ENCODE measurements at places on chromosomes 4 and X.
A peak's percentile ranks its signal among the peaks of the same experiment; 100 is the strongest.

DNA sequence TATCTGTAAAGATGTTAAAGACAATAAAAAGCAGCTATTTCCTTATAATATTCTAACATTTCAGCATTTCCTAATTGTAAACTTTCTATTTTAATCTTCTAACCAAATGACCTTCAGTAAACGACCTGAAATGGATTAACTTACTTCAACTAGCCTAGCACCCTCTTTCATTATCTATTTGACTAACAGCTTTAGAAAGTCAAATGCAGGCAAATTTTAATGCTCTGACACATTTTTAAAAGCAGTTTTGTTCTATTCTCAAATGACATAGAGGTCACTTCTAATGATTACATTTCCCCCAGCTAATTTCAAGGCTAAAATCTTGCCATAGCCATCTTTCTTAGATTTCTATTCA lies 41.9 kb downstream of the SLC7A11 start:
- no peak for DNase-seq

- DNase-seq, result no peak
Observed at GRCh38 chrX:14529290-14529989, at the start of gene GLRA2. TSS of gene GLRA2 (plus strand) at chrX:14529536. CDS start at chrX:14530058, 522 bp downstream.

GRCh38 chrX:18149454-18149853 lies 71.2 kb downstream of the BEND2 start:
- no peak for DNase-seq

DNA sequence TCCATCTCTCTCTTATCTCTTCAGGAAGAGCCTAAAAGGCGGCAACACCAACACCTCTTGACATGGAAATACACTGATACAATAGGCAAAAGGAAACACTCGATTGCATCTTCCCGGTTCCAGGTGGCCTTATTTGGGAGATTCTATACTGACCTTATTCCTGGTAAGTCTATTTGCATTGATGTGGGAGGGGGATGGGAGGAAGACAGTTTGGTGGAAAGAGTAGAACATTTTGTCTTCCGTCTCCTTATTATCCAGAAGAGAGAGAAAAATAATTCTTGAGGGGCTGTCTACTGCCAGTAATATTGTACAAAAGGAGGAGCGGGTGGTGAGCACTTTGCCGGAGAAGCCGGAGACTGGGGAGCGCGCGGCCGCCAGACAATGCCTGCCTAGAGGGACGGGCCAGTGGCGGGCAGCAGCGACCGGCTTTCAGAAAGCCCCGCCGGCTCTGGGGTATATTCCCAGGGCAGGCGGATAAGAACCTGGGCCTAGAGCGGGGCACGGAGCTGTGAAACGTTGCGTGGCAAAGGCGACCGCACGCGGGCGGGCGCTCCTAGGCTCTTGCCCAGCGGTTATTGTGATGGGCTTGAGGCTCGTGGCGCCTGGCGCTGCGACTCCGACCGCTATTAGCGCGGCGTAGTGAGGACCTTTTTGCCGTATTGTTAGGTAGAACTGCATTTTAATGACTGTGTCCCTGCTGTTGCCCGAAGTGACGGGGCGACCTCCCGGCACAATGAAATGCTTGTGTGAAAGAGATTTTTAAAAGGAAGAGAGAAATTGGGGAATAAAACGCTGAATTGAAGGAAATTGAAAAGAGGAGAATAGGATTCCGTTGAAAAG lies 518 bp downstream of the PRDM8 start:
- DNase-seq, result no peak

DNA sequence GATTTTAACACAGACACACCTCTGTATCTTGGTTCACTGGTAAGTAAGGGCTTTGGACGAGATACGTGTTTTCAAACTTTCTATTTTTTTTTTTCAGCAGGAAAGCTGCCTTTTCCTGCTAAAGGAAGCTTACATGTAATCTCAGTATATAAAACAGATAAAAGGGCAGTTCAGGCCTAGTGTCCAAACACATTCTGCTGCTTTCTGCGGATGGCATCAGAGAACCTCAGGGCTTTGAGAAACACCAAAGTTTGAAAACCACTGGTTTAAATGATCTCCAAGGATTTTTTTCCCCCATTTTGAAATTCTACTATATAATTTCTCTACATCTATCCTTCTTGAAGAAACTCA lies 76.0 kb downstream of the ZAR1 start:
- DNase-seq, result no peak

DNA sequence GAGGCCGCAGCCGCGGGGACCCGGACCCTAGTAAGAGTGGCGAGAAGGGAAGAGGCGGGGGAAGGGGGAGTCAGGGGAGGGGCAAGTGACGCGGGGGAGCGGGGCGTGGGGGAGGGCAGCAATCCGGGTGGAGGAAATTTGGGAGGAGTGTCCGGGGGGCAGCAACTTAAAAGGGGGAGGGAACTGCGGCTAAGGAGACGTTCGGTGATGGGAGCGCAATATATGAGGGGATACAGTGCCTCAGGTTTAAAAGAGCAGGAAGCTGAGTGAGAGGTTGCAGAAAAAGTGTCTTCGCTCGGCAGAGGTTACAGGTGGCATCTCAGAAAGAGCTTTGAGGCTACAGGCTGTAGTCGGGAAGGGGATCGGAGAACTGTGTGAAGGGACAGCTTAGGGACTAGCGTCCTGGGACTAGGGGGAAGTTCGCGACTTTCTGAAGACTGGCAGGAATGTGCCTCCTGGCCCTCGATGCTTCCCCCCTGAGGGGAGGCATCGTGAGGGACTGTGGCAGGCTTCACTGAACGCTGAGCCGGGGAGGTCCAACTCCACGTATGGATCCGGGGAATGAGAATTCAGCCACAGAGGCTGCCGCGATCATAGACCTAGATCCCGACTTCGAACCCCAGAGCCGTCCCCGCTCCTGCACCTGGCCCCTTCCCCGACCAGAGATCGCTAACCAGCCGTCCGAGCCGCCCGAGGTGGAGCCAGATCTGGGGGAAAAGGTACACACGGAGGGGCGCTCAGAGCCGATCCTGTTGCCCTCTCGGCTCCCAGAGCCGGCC lies 519 bp downstream of the FOXO4 start:
- DNase-seq, result peak; percentile 2

GRCh38 chrX:153800177-153800722 lies 5.8 kb downstream of the SSR4 start:
- no peak for DNase-seq

DNA sequence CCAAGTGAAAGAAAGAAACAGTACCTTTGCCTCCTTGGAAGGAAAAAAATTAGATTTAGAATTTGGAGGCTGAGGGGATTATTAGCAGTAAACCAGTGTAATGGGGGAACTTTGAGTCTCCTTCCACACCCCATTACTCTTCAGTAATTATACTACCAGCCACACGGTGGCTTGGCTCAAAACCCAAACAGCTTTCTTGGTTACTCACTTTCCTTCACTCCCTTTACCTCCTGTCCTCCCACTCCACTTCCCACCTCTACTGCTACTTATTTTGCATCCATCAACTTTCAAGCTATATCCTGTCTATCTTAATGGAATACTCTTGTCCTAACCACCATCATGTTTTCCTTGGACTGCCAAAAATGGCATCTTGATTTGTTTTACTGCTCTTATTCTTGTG lies 310.6 kb upstream of the AADAT start:
- DNase-seq, result no peak

DNA sequence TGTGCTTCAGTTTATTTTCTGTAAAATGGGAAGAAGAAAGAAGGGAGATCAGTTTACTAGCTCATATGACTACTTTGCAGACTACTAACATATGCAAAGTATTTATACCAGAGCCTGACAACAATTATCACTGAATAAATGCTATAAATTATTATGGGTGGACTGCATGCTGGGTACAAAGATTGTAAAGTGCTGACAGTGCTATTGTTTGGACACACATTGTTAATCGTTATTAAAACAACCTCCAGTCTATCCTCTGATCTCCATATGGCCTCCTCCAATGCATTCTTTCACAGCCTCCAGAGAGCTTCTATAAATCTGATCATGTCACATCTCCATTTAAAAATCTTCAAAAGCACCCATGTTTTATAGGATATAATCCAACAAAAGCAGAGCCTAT lies 90.1 kb upstream of the HS3ST1 start:
- no peak for DNase-seq

GRCh38 chr4:98662626-98663225 lies 4.3 kb upstream of the TSPAN5 start:
- no peak for DNase-seq

DNA sequence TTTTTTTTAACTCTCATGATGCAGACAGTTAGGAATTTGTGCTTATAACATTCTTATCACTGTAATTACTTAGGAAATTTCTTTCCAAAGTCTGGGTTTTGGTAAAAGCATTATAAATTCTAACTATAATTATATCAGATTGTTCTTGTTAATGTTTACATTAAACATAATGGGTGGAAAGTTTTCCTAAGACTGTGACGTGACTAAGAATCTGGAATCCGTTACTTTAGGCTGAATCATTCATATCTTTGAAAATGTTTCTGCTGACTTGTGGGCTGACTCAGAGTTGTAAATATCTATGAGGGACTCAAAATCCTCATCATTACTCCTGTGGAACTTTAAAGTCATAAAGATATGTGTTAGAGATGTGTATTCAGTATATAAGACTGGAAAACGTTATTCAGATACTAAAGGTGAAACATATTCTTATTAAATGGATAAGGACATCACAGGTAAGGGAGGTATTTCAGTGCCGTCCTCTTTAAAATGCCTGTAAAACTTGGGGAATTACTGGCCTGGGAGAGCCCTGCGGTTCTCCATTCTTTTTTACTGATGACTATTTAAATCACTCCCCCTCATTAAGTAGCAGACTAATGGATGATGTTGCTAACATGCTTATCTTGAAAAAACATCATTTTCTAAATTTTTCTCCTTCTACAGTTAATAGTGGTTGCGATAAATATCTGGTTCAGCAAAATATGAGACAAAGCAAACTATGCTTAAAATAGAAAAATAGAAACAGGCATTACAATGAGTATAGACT lies 159.0 kb downstream of the DCLK2 start:
- DNase-seq, result peak; percentile 91

- peak; percentile 38 for DNase-seq
Observed at GRCh38 chr4:177283167-177283566, 26.5 kb upstream of the NEIL3 start.

DNA sequence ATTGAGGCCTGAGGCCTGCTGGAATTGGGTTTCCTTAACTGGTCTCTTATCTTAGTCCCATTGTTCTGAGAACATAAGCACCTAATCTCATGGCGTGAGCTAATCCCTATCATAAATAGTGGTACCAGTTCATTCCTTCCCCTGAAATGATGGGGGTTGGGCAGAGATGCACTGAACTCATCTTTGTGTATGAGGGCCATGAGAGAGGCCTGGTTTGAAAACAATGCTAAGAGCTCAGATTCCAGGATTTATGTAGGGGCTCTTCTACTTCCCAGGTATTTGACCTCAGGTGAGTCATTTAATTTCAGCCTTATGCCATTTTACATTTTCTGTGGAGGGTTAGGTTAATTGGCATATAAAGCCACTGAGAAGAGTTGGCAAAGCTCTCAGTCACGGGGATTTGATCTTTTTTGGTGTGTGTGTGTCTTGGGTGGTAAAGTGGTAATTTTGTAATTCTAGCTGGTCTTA lies 4.4 kb downstream of the RBM3 start:
- no peak for DNase-seq

DNA sequence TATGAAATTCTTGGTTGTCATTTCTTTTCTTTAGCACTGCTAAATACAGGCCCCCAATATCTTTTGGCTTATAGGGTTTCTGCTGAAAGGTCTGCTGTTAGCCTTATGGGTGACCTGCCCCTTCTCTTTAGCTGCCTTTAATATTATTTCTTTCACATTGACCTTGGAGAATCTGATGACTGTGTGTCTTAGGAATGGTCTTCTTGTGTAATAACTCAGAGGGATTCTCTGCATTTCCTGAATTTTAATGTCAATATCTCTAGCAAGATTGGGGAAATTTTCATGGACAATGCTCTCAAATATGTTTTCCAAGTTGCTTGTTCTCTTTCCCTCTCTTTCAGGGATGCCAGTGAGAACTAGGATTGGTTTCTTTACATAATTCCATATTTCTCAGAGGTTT lies 292.4 kb downstream of the SLC7A11 start:
- peak; percentile 13 for DNase-seq

- DNase-seq, result no peak
Observed at GRCh38 chr4:181819946-181820345, 423.3 kb upstream of the TENM3 start.

GRCh38 chr4:87489678-87490077 lies 39.5 kb downstream of the SPARCL1 start:
- no peak for DNase-seq

DNA sequence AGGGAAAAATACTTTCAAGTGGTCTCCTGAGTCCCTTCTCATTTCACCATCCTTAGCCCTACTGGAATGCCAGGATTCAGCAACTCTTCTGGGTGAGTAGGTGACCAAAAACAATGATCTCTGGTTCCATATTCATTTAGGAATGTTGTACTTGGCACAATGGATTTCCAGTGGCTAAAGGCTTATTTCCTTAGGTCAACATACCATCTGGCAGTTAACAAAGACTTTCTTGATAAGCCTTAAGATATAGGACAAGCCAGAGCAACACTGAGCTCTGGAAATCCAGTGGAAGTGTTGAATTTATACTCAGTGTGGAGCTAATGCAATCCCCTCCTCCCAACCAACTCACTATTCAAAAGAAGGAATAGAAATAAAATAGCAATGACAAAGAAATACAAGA lies 139.4 kb upstream of the EMCN start:
- DNase-seq, result no peak

DNA sequence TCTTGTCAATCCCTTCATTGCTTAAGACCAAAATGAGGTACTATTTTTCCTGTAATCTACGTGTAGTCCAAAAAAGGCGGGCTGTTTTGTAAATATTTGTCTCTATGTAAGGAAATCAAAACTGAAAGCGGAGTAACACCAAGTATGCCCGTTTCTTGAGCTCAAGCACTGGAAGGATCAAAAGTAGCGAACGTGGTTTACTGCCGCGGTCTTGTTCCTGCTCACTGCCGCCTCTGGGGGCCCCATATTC lies 71.5 kb downstream of the AFF1 start:
- no peak for DNase-seq

DNA sequence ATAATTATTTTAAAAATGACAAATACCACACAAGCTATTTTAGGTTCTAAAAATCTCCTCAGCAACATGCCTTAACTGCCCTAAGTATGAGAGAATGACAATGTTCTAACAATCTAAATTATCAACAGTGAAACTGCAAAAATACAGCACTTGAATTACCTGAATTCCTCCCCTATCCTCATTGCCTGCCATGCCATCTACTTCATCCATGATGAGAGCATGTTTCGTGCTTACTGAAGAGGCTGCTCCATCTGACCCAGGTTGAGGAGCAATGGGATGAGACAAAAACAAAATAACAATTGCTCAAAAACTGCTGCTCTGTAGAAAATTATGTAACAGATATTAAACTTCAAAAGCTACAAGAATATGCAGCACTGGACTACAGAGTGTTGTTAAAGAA lies 63.3 kb downstream of the RFC1 start:
- no peak for DNase-seq

GRCh38 chr4:121799208-121799823 lies 1.8 kb upstream of the EXOSC9 start:
- no peak for DNase-seq

Measured in HCEC 1CT (cell line).